CD4-positive, alpha-beta T cell treated with Interleukin-4 for 4 hours (primary cell): ENCODE measurements at places on chromosomes 12 and 14.

GRCh38 chr14:81263777-81264410 lies 43.1 kb upstream of the GTF2A1 start:
- DNase-seq: no peak

GRCh38 chr14:90574188-90575131 lies 177.6 kb downstream of the CALM1 start:
- DNase-seq: no peak

DNA sequence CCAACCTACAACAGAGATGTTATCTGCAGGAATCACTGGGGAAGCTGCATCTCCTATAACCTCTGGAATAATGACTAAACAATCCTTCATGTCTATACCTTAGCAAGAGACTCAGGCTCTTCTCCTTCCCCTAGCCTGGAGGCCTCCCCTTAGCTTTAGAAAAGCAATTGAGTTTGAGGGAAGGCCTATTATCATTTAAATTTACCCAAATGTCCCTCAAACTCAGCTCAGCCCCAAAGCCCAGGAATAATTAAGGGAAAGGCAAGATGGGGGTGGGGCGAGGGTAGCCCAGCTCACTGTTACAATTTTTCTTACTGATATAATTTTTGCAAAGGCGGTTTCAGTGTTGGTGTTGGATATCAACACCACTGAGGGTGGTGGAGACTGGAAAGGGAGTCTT lies 151.4 kb upstream of the EEA1 start:
- DNase-seq: no peak

GRCh38 chr12:79688376-79689060 lies 2.2 kb downstream of the PAWR start:
- no peak for DNase-seq

DNA sequence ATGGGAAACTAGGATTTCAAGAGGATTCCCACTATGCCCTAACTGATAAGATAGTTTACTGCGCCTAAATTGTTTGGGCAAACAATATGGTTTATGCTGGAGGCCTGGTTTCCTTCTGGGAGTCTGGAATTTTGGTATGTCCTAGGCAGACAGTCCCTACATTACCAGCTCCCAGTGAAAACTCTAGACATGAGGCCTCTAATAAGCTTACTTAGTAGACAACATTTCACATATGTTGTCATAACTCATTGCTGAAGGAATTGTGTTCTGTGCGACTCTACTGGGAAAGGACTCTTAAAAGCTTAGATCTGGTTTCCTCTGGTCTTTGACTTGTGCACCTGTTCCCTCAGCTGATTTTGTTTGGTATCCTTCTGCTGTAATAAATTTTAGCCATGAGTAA lies 18.0 kb upstream of the PRPF39 start:
- no peak for DNase-seq

DNA sequence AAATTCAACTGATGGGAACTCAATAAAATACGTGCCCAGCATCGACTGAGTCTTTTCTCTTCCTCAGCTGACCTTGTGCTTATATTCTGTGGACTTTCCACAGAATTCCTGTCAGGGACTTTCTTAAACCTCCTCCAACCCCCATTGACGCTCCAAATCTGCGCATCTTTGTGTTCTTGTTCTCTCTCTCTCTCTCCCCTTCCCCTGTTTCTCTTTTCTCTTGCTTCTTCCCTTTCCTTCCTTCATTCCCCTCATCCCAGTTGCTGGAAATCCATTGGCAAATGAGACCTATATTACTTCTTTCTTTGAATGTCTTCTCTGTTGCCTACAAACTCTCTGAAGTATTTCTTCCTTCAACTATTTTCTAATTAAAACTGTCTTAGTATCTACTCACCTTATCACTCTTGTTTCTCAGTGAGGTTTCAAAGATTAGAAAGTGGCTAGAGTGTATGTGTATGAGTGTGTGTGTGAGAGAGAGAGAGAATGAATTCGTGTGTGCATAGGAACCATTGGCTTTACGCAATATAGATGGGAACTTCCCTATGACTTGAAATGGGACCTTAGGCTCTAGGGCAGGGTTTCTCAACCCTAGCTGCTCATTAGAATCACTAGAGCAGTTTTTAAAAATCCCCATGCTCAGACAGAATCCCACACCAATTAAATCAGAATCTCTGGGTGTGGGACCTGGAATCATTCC lies 41.8 kb upstream of the DHRS7 start:
- no peak for DNase-seq

GRCh38 chr12:76266797-76267196 lies 81.4 kb downstream of the BBS10 start:
- no peak for DNase-seq

DNA sequence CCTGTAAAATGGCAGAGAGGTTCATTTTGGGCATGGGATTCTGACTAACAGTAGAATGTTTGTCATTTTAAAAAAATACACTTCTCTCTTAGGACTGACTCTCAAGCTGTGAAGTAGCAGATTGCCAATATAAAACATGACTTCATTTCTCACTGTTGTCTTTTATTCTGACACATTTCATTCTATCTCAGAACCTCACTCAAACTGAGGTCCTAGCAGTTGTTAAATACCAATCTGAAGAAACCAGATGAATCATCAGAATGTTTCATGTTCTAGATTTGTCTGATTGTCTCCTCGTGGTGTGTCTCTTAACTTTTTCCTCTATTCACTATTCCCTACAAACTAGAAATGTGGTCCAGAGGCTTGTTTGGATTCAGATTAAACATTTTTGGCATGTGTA lies 276.5 kb upstream of the NPAS3 start:
- no peak for DNase-seq

- DNase-seq: no peak
Observed at GRCh38 chr12:116687888-116688287, 50.0 kb downstream of the SPRING1 start.

DNA sequence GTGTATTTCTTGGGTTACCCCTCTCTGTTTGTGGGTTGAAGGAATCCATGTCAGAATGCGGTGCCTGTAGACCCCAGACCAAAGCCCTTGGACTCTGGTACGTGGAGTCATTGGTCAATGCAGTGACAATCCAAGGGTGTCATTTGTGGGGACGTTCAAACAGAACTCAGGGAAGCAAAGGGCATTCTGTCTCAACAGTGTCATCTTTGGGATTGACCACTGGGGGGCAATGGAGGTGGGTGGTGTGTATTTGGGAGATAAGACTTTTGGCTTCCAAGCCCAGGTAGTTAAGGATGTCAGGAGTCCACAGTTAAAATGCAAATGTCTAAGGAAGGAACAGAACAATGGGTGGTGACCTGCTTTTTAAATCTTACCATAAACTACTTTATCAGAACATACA lies 54.6 kb upstream of the CCDC175 start:
- no peak for DNase-seq

DNA sequence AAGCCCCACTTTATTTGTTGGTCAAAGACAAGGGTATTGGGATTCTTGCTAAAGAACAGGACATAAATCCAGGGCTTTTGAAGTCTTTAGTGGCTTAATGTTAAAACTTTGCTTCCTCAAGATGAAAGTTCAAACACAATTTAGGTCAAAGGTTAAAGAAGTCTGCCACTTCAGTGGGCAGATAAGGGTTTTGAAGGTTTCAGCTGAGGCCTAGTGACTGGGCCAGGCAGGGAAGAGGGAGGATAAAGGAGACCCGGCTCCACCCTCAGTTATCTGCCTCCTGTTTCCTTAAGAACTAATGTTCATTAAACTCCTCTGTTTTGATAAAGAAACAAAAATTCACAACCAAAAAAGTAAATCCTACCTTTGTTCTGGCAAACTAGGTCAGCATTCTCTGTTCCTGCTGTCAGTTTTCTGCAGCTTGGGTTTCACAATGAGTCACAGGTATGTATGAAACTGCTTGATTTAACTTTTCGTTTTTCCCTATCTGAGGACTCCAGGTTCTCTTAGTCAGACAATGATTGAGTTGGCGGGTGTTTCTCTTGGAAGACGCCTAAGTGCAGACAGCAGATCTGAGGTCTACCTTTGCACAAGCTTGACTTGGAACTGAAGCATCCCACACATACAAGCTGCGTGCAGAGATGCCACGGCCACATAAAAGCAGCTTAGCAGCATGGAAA lies 208.3 kb downstream of the EXOC5 start:
- DNase-seq: no peak

- DNase-seq: no peak
Observed at GRCh38 chr12:8596561-8596960, 16.1 kb downstream of the AICDA start.

DNA sequence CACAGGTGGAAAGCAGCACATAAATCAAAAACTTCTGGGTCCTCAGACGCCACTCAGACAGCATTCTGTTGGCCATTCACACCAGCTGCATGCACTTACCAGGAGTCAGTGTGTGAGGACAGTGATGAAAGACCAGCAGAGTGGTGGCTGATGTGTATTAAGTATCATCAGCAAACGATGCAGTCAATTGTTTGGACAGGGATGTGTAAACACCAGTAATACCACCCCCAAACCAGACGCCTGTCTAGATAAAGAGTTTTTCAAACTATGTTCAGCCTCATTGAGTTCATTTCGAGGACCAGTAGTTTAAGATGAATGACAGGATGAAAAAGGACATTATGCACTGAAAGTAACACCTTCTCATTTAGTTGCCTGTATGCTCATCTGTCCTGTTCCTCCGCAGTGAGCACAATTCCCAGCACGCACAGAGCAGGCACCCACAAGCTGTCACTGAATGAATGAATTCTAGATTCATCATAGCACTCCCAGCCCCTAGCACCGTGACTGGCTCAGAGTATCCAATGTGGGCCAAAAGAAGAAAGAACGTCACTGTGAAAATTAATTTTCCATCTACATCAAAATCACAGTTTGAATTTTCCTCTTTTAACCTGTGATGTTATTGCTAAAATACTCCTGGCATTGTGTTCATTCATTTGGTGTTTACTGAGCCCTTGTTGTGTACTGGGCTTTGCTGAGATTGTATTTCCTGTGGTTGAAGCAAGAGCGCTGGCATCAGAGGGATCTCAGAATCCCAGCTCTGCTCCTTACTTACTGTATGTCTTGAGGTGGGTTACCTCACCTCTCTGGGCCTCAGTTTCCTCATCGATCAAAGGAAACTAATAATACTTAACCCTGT lies 124.8 kb upstream of the NOS1 start:
- no peak for DNase-seq

- no peak for DNase-seq
Observed at GRCh38 chr12:111393700-111394300, 11.9 kb upstream of the SH2B3 start.

- no peak for DNase-seq
Observed at GRCh38 chr12:117084405-117085317, 14.6 kb downstream of the TESC start.

DNA sequence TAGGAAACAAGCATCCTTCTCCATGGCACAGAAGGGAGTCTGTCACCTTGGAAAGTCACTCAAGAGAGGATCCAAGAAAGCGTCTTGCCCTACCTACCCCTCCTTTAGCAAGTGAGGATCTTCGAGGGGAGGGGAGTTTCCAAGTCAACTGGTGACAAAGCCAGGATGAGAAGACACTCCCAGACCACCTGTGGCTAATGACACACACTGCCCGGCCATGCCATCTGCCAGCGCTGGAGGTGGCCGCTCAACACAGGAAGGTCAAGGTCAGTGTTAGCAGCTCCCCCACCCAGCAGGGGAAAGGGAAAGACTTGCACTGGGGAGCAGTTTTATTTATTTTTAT lies 41.3 kb downstream of the ELK3 start:
- DNase-seq: no peak

DNA sequence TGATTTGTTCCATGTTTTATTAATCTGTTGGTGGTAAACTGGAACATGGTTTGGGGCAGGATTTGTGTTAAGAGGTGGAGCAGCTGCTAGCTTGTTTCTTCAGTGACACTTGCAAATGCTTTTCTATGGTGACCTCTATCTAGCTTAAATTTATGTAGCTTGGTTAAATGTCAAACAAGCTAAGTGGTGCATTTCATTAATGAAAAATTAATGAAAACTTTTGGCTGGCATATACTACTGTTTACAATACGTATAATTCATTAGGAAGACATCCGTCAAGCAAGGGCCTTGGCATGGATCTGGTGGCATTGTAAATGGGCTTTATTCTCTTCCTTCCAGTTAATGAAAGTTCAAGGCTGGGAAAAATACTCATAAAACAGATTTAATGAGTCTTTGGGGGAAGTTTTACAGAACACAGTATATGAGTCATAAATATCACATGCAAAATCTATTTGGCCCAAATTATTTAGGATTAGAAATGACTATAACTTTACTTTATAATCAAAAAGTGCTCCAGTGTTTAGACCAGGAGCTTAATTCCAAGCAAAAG lies 807.7 kb upstream of the SEL1L start:
- no peak for DNase-seq

DNA sequence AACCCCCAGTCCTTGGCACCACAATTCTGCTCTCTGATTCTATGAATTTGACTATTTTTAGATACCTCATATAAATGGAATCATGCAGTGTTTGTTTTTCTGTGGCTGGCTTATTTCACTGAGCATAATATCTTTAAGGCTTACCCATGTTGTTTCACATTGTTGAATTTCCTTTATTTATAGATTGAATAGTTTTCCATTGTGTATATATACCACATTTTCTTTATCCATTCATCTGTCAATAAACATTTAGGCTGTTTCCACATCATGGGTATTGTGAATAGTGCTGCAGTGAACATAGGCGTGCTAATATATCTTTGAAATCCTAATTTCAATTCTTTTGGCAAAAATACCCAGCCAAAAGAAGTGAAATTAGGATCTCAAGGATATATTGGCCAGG lies 126.7 kb upstream of the SLC38A2 start:
- DNase-seq: no peak

GRCh38 chr14:87199381-87199780 lies 793.6 kb downstream of the GALC start:
- DNase-seq: no peak

DNA sequence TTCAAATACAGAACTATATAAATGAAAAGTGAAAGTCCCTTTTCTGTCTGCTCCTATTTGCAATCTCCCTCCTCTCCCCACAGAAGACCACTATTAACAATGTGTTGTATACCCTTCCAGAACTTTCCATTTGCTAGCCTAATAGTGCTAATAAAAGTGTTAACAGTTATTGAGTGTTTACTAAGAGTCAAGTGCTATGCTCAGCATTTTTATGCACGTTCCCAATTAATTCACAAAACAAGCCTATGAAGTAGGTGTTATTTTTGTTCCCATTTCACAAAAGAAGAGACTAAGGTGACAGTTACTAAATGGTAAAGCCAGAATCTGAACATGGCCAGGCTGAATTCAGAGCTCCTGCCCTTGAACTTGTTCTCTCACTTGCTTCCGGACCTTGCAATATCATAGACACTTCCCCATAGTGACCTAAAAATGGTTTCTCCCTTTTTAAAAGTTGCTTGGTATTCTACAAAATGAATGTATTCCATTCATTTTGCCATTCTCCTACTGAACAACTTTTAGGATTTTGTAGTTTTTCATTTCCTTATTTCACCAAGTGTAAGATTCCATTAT lies 1.6 kb upstream of the PRKAB1 start:
- no peak for DNase-seq
